Left renal cortex interstitium (tissue), 4 donors: ENCODE measurements at places on chromosomes 11 and 22. TPM values are rescaled to one million over a fixed set of nuclear protein-coding genes. Genes with fewer than 3 reads are reported as not detected.

Gene ARHGEF12
- 102 TPM for polyA plus RNA-seq

Gene SBF2
- 58.7 TPM for polyA plus RNA-seq

Gene ARCN1
- 154 TPM for polyA plus RNA-seq

Gene P2RY2
- 0.68 TPM for polyA plus RNA-seq

Gene MOV10L1
- 0.37 TPM for polyA plus RNA-seq

Gene OR2D2
- not detected for polyA plus RNA-seq

Gene NCF4
- polyA plus RNA-seq: 2.0 TPM

Gene PPP6R2
- polyA plus RNA-seq: 40.4 TPM

Gene CABP7
- 0.06 TPM for polyA plus RNA-seq

Gene FUT4
- polyA plus RNA-seq: 5.9 TPM

Gene MS4A3
- polyA plus RNA-seq: 0.65 TPM

Gene PGAP2
- polyA plus RNA-seq: 54.7 TPM

Gene NAV2
- 31.1 TPM for polyA plus RNA-seq

Gene BIK
- 2.1 TPM for polyA plus RNA-seq

Gene KCNE3
- polyA plus RNA-seq: 32.4 TPM

Gene HINFP
- 23.5 TPM for polyA plus RNA-seq

Gene IFTAP
- 63.6 TPM for polyA plus RNA-seq

Gene IFITM10
- 0.37 TPM for polyA plus RNA-seq

Gene SAA4
- 0.37 TPM for polyA plus RNA-seq

Gene BAIAP2L2
- polyA plus RNA-seq: 11.1 TPM

Gene CDC42EP2
- 7.9 TPM for polyA plus RNA-seq

Gene CCDC85B
- polyA plus RNA-seq: 19.9 TPM

Gene CARD16
- 3.4 TPM for polyA plus RNA-seq

Gene MUC2
- 0.08 TPM for polyA plus RNA-seq

Gene MUC5AC
- not detected for polyA plus RNA-seq

Gene KRTAP5-1
- polyA plus RNA-seq: 0.56 TPM

Gene CHST1
- polyA plus RNA-seq: 6.0 TPM

Gene SLC25A22
- 24.3 TPM for polyA plus RNA-seq

Gene EMID1
- 119 TPM for polyA plus RNA-seq

Gene OR10D3
- not detected for polyA plus RNA-seq
